GDM1 (cell line): ENCODE measurements at places on chromosomes 16 and 17.

GRCh38 chr16:28110479-28110878 lies 47.0 kb upstream of the GSG1L start:
- peak; percentile 56 for DNase-seq

DNA sequence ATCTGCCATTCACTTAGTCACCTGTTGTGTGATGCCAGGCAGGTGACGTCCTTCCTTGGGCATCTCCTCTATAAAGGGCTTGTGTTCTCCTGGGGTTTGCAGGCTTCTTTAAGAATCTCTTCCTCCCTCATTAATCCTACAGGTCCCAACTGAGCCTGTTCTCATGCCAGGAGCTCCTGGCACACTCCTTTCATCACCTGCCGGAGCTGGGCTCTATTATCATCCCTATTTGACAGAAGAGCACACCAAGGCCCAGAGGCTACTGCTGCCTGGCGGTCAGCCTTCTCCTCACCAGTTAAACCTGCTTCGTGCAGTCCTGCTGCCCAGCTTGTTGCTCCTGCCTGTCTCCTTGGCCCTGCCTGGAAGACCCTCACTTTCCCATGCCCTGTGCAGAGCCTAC lies 51.2 kb downstream of the RAI1 start:
- DNase-seq = no peak

DNA sequence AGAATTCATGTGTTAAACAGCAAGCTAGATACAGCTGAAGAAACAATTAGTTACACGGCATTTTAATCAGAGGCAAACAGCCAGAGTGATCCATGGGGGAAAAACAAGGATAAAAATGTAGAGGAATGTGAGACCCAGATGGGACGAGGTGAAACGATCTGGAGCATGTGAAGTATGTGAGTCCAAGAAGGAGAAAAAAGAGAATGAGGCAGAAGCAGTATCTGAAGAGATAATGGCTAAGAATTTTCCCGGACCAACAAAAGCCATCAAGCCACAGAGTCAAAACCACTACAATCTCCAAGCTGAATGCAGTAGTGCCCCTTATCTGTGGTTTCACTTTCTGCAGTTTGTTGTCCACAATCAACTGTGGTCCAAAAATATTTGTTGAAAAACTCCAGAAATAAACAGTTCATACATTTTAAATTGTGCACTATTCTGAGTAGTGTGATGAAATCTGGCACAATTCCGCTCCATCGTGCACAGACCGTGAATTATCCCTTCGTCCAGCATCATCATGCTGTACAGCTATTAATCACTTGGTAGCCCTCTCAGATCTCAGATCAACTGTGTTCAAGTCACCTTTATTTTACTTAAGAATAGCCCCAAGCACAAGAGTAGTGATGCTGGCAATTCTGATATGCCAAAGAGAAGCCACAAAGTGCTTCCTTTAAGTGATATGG lies 18.8 kb downstream of the MYH10 start:
- DNase-seq = no peak

DNA sequence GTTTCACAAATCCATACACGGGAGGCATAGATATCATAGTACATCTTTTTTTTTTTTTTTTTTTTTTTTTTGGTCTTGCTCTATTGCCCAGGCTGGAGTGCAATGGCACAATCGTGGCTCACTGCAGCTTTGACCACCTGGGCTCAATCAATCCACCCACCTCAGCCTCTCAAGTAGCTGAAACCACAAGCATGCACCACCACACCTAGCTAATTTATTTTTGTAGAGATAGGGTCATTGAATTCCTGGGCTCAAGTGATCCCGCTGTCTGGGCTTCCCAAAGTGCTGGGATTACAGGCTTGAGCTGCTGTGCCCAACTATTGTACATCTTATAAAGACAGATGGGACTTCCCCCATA lies 3.5 kb upstream of the RAPGEFL1 start:
- no peak for DNase-seq

DNA sequence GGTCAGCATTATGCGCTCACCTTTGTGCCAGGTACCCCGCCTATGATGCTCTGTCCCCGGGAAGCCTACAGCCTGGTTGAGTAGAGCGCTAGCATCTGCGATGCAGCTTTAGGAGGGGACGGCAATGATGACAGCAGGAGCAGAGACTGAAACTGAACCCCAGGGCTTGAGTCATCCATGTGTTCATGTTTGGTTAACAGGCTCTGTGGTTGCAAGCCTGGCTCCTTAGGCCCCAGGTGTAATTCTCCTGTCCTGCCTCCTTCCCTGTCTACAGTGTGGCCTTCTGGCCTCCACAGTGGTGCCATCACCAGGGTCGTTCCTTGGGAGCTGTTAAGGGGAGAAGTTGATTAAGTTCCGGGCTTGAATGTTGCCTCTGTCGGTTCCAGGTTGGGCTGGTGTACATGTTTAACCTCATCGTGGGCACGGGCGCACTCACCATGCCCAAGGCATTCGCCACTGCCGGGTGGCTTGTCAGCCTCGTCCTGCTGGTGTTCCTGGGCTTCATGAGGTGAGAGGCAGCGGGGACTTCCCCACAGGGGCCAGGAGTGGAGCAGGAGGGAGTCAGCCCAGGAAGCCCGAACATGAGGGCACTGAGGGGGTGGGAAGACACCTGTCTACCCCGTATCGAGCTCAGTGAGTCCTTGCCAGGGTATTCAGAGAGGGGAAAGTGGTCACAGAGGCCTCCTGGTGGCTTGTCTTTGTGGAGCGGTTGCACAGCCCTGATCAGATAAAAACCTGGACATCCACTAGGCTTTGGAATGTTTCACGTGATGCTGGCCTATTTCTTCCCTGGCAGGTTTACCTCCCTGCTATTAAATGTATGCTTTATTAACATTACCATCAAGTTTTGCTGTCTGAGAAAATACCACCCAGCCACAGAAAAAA lies 9.2 kb upstream of the NAT9 start:
- no peak for DNase-seq

DNA sequence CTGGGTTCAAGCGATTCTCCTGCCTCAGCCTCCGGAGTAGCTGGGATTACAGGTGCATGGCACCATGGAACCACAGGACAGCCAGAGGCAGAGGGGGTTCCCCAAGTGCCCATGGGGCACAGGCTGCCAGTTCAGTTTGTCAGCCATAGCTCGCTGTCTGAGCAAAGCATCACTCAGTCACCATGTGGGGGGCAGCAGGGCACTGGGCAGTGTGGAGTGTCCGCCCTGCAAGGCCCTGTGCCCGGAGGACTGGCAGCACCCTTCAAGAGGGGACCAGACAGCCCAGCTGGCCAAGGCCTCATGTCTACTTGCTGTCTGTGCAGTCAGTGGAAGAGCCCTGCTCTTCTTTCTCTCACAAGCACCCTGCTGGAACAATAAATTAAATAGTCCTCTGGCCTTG lies 6.4 kb downstream of the ALYREF start:
- DNase-seq = no peak

DNA sequence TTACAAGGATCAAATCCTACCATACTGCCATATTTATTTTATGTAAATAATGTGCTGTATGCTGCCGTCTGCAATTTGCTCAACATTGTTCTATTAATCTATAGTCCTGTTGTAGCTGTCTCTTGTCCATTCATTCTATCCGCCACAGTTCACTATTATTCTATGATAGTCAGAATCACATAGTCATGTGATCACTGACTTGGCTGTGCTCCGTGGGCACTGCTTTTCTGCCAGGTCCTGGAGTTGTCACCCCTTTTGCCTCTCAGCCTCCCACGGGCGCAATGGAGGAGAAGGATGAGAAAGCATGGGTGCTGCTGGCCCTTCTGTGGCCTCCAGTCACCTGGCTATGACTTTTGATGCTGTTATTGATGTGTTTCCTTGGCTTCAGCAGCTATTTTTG lies 37.3 kb upstream of the ANKFY1 start:
- no peak for DNase-seq

DNA sequence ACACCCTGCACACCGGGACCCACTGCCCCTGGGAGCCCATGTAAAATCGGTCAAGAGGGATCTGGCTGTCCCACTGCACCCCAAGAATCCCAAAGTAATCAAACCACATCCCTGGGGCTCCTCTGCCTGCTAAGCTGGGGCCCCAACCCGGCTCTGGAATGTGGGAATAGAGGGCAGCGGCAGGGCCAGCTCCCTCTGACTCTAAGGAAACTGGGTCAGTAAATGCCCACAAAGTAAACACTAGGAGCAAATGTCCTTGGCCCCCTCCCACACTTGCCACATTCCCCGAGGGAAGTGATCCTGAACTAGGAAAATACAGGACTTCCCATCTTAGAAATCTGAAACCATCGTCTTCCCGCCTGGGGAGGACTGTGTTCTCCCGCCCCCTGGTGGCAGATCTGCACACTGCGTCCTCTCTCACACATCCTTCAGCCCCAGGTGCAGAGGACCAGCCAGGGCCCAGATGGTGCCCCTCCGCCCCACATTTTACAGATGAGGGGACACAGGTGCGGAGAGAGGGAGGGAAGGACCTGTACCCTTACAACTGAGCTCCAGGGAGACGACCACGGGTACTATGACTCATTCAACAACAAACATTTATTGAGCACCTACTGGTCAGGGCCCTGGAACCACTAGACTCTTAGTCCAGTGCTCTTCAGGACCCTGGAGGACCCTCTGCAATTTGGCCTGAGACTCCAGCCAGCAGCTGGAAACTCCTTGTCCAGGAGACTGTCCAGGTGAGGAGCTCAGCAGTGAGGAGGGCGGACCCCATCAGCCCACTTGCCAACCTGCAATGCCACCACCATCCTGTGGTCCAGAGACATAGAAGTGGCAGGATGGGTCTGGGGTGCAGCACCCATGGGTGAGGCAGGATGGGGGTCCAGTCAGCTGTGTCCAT lies 10.1 kb downstream of the P3H4 start:
- DNase-seq = peak; percentile 21

DNA sequence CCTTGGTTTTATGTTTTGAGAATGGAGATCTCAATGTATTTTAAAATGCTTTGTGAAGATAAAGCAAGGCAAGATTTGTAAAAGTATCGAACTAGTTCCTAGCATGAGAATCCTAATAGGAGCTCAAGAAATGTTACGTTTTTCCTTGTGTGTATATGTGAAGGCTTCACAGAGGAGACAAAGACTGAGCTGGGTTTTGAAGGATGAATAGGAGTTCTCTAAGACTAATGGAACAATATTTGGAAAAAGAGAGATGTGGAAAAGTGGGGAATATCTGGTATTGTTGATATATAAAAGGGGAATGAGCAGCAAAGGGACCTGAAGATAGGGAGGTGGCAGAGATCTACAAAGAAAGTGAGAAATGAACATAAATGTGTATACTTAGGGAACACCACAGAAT lies 127.4 kb downstream of the SNX11 start:
- no peak for DNase-seq

DNA sequence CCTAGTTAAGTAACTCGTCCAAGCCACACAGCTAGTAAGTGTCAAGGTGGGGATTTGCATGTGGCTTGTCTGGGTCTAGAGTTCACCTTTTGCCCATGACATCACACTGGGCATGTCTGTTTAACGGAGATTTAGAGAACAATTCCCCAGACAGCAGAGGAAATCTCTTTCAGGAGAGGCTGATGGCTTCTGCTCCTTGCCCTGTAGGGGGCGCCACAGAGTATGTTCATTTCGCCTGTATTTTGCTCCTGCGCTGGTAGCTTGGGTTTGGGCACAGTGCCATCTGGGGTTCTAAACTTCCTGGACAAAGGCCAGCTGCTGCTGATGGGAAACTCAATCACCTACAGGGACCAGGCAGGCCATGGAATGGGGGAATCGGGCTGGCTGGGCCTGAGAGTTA lies 20.4 kb downstream of the OTOA start:
- no peak for DNase-seq

DNA sequence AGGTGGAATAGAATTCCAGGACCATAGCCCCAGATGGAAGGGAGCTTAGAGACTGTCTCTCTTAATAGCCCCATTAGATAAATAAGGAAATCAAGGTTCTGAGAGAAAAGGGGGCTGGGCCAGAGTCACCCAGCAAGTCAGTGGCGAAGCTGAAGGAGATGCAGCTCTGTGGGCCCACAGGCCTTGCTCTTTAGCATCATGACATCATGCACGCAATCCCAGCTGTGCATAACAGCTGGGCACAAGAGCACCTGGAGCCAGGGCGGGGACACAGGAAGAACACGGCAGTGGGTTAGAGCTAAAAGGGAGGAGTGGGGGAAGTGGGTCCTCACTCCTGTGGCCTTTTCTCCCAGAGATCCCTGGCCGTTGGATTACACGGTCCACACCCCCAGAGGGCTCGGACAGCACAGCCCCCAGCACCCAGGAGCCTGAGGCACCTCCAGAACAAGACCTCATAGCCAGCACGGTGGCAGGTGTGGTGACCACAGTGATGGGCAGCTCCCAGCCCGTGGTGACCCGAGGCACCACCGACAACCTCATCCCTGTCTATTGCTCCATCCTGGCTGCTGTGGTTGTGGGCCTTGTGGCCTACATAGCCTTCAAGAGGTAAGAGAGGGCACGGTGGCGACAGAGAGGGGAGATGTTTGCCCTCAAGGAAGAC lies 15.1 kb downstream of the NGFR start:
- no peak for DNase-seq

GRCh38 chr16:50537533-50538290 lies 10.5 kb upstream of the NKD1 start:
- no peak for DNase-seq

DNA sequence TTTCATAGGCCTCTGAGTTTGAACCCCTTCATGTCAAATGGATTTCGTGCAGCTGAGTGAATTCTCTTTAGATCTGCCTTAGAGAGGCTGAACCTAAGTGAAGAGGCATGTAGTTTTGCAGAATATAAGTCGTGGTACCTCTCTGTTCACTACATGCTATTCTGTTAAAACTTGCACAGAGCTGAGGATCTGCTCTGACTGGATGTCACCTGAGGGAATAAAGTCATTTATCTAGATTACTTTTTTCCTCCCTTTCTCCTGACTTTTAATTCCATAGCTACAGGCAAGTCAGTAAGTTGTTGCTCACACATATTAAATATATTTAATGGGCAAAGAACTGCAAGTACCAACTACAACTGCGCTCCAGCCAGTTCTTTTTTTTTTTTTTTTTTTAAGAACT lies 64.7 kb downstream of the WNT3 start:
- no peak for DNase-seq

DNA sequence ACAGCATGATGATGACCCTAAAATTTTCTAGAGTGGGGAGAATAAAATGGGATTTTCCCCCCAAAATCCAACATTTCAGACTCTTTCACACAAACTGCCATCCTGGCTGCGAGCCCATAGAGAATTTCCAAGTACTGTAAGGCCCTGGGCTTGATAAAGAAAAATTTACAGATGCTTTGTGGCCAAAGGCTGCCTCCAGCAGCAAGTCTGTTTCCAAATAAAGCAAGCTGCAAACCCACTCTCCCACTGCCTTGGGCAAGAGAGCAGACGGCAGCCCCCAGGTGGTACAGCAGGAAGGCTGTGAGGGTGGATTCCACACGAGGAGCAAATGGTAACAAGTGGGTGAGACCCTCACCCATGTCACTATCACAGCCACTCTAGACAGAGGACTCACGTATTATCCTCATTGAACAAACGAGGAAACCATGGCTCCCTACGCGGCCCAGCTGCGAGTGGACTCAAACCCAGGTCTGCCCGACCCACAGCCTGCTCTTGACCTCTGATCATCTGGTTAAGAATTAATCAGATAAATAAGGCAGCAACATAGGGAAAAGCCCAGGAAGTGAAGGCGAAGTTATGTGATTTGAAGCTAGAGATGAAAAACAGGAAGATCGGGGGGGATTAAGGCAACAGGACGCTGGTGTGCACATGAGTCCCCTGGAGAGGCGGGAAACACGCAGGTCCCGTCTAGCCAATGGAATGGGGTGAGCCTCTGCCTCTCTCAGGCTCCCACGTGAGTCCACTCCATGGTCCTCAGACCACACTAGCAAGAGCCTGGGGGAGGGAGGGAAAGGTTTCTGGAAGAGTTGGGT lies 37.4 kb downstream of the AXIN2 start:
- DNase-seq = no peak
